ENCODE measurements at places on chromosomes 6 and 20. TPM values are rescaled to one million over a fixed set of nuclear protein-coding genes. Genes with fewer than 3 reads are reported as not detected.

DNA sequence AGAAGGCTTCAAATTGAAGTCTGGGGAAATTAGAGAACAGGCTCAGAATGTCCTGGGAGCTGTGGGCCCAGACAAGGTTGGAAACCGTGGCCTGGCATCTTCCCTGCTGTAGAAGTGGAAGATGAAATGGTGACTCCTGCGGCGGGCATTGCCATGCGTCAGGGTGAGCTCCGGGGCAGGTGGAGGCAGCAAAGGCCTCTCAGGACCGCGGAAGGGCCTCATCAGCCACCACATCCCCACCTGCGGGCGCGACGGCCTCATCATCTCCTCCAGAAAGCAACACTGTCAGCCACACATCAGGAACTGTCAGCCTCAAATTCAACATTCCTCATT is 161.7 kb downstream of the SYNDIG1 start:
- no peak for DNase-seq

GRCh38 chr6:85364344-85364743 is 85.5 kb upstream of the NT5E start:
- peak; percentile 79 for DNase-seq

GRCh38 chr20:11108102-11108810 is 434.5 kb upstream of the JAG1 start:
- DNase-seq: no peak

DNA sequence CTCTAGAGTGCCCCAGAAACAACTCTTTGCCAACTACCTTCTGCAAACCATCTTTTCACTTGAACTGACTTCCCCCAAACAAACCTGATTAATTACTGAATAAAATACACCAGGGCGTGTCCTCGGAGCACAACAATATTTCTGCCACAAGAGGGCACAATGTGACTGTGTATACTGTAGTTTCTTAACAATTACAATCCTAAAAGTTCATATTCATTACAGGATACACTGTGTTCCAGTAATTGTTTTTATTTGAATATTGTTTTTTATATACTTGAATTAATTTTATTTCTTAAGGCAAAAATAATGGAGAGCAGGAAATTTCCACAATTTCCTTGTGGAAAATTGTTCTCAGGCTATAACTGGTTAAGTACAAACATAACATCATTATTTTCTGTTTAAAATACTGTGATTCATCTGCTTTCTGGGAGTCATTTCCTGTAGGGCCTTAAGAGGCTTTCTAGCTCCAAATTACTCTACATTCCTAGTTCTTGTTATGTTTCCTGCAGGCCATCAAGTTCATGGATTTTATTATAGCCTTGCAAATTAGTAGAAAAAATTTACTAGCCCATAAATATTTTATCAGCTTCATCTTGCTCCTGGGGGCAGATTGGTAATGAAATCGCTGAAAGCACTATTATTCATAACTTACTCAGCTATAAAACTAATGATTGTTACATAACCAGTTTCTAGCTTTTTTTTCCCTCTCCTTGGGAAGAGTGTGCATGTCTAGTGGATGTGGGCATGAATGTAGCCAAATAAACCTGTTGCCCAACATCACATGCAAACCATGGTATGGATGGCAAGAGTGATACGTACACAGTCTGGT is 51.9 kb upstream of the SLC22A16 start:
- DNase-seq: peak; percentile 98

DNA sequence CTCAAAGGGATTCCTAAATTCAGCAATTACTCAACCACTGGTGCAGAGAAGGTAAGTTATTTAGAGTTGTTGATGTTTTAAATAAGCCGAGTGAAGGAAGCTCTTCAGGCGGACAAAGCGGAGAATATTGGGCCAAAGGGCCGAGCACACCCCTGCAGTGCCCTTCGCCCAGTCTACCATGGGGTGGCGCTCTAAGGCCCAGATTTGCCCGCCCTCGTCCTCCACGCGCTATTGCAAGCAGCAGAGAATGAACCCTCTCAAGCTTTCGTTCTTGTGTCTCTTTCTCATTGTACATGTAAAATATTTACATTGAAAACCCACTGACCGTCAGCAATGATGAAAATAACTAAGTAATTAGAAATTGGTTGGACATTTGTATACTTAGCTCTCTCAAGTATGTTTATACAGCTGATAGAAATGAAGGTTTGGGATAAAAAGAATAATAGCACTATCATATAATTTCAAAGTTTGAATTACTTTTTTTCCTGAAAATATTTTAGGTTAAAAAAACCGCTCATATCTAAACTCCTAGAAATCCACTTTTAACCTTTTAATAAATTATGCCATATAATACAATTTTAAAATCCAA is 195.0 kb upstream of the CEP162 start:
- peak; percentile 8 for DNase-seq

- no peak for DNase-seq
Measured at GRCh38 chr6:113772961-113773360, 84.2 kb upstream of the MARCKS start.

- DNase-seq: no peak
Measured at GRCh38 chr20:31869942-31870725, at the start of the genes DUSP15 and TTLL9. Gene DUSP15, minus strand, starts transcription at chr20:31870527. Its CDS starts 190 bp downstream, at chr20:31870337. Gene TTLL9, plus strand, starts transcription at chr20:31870634. Its CDS starts 493 bp downstream, at chr20:31871127.

DNA sequence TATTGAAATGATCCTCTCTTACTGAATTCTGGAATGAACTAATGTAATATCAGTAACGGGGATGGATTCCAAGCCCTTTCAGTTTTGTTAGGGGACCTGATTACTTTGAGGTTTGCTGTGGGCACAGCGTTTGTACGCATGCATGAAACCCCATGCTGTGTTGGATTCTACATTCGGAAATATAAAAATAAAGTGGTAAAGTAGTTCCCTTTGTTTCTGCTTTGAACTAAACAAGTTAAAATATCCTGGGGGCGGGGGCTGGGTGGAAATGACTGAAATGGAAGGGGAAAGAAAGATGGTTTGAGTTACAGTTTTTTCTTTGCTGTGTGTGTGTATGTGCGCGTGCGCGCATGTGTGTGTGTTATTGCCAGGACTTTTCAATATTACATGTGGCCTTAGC is 196.5 kb upstream of the OPRM1 start:
- no peak for DNase-seq

- DNase-seq: no peak
Measured at GRCh38 chr20:36279776-36280175, 26.4 kb upstream of the DLGAP4 start.

DNA sequence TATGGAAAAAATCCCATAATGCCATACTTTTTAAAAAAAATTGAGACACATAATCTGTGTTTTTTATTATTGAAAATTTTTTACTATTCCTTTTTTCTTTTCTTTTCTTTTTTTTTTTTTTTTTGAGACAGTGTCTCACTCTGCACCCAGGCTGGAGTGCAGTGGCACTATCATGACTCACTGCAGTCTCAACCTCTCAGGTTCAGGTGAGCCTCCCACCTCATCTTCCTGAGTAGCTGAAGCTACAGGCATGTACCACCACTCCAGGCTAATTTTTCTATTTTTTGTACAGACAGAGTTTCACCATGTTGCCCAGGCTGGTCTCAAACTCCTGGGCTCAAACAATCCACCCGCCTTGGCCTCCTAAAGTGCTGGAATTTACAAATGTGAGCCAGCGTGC is 100.4 kb downstream of the AFG1L start:
- no peak for DNase-seq

GRCh38 chr20:56702931-56703840 is 74.1 kb downstream of the TFAP2C start:
- no peak for DNase-seq

GRCh38 chr6:164014346-164015087 is 600.0 kb downstream of the QKI start:
- DNase-seq: no peak

Gene GNMT
- 0.32 TPM for total RNA-seq

Gene REM1
- total RNA-seq: not detected

Gene FAM162B
- 7.9 TPM for total RNA-seq

Gene DYNLT1
- 169 TPM for total RNA-seq

Gene BTN2A1
- total RNA-seq: 30.9 TPM
